COR-L47 (cell line): ENCODE measurements at places on chromosomes 3 and 15.
A peak's percentile ranks its signal among the peaks of the same experiment; 100 is the strongest.

DNA sequence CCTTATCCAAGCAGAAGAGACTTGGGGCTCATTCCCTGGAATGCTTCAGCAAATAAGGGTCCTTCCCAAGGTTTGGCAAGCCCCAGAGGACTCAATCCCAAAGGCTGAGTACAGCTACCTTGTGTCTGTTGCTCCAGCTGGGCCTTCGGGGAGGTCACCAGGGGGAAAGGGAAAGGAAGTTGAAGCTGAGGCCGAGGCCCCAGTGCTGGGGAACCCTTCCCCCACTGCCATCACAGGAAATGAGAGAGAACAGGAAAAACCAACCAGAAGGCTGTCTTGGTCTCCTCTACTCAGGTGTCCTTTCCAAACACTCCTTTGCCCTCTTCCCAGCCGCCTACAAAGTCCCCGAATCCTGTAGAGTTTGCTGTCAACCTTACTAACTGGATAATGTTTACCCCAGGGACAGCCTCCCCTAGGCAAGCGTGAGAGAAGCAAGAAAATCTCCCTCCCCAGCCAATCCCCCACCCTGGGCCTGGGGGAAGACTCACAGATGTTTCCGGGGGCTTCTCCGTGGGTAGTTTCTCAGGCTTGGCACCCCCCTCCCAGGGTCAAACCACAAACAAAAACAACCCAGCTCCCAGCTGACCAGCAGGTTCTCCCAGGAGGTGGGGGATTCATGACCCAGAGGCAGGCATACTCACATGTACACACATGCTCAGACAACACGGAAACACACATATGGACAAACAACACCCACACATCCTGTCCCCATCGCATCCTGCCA lies 5.5 kb downstream of the CSRNP1 start:
- no peak for DNase-seq

GRCh38 chr3:2303566-2303965 lies 204.9 kb downstream of the CNTN4 start:
- no peak for DNase-seq

GRCh38 chr3:151879037-151879436 lies 5.6 kb downstream of the SUCNR1 start:
- DNase-seq = no peak

- no peak for DNase-seq
Measured at GRCh38 chr3:112012205-112012992, 13.7 kb downstream of the TAGLN3 start.

DNA sequence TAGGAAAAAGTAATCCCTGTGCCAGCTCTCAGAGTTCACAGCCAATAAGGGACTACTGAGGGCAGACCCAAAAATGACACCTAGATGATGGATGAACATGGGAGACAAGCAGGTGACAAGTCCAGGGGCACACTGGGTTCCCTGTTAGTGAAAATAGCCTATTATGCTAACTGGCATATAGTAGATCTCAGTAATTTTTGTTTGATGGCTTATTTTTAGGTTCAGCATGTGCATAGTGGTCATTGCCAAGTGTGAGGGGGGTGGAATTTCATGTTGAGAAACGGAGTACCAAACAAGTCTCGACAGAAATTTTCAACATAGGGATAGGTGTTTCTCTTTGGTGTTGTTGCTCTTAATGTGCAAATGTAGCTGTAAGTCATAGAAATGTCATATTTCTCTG lies 6.4 kb upstream of the ITGB5 start:
- no peak for DNase-seq

DNA sequence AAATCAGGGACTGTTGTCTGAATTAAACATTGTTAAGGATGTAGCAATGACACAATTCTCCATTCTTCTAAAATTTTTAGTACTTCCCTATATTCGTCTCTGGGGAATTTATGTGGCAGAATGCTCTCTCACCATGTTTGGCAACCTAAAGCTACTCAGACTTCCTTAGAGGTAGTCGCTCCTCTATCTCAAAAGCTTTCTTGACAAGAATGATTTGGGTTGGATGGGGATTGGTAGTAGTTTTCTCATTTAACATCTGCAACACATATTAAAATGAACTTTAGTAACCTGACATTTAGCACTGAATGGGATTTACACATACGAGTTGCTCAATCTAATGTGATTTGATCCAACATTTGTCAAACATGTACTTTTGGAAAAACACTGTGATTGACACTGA lies 233.3 kb downstream of the RBMS3 start:
- DNase-seq = no peak

DNA sequence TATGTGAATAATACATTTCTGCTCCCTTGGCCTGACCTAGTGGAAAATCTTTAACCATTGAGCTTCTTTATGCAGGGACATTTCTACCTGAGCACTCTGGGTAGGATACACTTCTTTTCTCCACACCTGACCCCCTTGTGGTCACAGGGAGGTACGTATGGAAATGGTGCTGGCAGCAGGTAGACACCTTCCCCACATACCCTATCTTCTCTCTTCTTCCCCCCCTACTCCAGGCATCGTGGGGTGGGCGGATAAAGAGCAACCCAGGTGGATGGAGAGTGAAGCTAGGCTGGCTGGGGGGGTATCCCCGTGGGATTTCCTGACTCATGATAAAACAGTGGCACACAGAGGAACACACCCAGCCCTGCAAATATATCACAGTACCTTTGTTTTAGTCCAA lies 312.1 kb downstream of the ARRDC4 start:
- DNase-seq = no peak

DNA sequence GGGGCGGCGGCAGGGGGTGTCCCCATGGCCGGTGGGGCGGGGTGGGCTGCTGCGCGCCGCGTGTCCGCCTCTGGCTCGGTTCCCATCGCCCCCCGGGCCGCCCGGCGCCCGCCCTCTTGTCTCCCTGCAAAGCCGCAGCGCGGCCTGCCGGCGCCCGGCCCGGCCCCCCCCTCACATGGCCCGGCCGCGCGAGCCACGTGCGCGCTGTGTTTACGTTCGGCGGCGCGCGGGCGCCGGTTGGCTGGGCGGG lies 502 bp downstream of the NR1D2 start:
- DNase-seq = no peak

DNA sequence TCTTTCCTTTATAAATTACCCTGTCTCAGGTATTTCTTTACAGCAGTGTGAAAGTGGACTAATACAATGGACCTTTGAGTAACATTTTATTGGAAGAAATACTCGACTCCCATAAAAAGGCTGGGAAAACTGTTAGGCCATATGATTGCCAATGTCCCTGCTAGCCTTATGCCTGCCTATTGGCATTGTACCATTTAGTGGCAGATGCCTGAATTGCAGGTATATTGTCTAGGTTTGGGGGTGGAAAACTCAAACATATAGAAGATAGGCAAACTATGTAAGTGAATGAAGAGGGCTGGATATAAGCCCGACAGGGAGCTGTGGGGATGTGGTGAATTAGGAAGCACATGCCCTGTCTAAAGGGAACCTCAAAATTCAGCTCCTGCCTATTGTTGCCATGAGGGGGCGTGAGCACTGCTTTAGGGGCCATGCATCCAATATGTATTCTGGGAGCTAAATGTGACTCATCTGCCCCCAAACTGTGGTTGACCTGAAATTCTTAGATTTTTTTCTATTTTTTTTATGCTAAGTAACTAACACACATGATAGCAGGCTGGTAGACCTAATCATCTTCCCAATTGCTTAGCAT lies 65.2 kb upstream of the TRA2B start:
- DNase-seq = no peak

- DNase-seq = no peak
Measured at GRCh38 chr15:95872366-95872771, 458.1 kb upstream of the NR2F2 start.

DNA sequence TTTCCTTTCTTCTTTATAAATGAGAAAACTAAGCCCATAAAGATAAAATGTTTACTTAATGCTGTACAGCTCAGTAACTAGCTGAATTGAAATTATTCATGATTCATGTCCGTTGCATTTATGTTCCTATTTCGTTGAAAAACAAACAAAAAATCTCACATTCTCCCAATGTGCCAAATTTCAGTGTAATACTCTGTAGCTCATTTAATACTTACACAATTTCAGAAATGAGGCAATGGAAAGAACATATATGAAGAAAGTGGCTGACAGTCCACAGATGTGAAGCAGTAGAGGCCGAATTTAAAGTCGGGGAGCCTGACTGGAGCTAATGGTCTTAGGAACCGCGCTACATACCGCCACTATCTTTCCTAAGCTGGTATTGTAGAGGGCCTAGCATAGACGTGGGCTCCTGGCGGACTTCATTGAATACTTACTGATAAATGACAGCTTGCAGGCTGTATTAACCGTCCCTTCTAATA lies 651 bp downstream of the PLSCR2 start:
- DNase-seq = no peak

DNA sequence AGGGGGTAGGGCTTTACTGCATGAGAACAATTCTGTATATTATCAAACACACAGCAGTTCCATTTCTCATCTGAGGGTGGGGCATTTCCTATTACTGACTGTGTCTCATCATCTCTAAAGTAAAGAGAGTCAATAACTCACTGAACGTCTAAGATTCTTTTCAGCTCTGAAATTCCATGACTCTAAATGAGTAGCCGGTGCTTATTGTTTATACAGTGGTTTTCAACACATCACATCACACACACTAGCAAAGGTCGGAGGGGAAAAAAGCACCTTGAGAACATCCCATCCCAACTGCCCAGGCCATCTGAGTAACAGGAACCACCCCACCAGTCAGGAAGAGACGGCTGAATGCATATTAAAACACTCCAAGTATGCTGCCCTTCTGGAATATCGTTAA lies 196.0 kb downstream of the SUCLG2 start:
- DNase-seq = no peak

GRCh38 chr3:54366839-54367238 lies 244.5 kb downstream of the CACNA2D3 start:
- DNase-seq = peak; percentile 50

- no peak for DNase-seq
Measured at GRCh38 chr15:25770031-25770430, 93.1 kb downstream of the ATP10A start.

GRCh38 chr3:73029321-73029796 lies 32.1 kb upstream of the EBLN2 start:
- no peak for DNase-seq

DNA sequence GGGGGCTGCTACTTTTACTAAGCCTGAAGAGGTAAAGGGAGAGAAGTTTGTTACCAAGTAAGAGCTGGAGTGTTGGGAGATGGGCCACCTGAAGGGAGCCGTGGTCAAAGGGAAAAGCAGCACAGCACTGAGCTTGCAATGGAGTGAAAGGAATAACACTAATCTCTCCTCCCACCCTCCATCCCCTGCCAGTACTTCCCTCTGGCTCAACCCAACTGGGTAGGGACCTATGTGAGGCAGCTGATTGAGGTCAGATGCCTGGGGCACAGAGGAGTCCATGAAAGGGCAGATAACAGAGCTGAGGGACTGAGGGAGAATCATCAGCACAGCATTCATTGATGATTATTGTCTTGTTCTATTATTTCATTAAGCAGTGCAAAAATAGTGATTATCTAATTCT lies 212.4 kb upstream of the TBC1D5 start:
- DNase-seq = no peak

DNA sequence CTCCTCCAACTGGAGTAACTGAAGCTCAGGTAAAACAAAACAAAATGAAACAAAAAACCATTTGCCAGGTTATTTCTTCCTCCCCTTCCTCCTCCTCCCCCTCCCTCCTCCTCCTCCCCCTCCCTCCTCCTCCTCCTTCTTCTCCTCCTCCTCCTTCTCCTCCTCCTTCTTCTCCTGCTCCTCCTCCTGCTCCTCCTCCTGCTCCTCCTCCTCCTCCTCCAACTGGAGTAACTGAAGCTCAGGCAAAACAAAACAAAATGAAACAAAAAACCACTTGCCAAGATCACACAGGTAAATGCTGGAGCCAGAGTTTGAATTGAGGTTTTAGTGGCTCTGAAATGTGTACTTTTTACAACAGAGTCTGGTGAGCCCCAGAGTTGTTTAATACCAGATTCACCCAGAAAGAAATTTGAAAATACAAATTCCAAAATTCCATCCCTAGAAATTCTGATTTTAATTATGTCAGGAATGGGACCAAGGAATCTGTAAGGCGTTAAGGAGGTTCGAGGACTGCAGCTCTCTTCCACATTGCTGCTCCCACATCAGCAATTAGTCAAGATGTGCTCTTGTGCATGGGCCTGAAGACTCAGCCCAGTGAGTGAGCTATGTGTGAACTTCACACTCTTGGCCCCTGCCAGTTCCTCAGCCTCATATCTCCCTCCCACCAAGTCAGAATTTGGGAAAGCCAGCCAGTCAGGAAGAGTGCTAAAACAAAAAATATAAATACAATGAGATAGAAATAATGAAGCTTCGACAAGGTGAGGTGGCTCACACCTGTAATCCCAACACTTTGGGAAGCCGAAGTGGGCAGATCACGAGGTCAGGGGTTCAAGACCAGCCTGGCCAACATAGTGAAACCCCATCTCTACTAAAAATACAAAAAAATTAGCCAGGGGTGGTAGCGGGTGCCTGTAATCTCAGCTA lies 31.6 kb upstream of the ZNF770 start:
- DNase-seq = no peak

DNA sequence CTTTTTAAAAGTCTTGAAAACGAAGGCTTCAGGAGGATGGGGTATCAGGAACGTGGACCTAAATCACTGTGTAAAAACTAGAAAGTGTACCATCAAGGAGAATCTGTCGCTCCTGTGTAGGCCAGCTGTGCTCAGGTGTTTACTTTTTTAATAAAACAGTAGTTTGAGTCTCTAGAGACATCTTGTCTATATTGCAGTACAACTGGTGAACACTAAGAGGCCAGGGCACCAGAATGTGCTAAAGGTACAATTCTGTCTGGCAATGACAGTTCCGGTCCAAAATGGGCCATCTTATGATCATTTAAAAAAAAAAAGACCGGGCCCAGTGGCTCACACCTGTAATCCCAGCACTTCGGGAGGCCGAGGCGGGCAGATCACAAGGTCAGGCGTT lies 61.8 kb upstream of the MCF2L2 start:
- DNase-seq = no peak

DNA sequence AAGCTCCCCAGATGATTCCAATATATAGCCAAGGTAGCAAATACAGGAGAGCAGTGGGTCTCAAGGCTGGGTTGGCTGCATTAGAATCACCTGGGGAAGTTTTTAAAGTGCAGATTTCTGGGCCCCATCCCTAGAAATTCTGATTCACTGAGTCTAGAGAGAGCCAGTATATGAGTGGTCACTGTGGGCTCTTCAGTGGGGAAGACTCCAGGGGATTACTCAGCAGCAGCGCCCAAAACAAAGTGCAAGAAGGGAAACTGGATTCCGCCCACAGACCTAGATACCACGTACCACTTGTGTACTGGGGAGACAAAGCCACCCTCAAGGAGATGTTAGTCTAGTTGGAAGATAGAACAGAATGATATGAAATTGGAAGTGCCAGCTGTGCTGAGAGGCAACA lies 40.0 kb downstream of the NME9 start:
- DNase-seq = no peak
